ENCODE measurements at places on chromosomes 2 and 18.

- DNase-seq: no peak
Measured at GRCh38 chr2:144501118-144501517, 18.8 kb downstream of the ZEB2 start.

GRCh38 chr18:48595703-48596218, 56.9 kb downstream of the CTIF start:
- DNase-seq: no peak

- DNase-seq: no peak
Measured at GRCh38 chr2:207394812-207395534, 134.8 kb upstream of the CREB1 start.

DNA sequence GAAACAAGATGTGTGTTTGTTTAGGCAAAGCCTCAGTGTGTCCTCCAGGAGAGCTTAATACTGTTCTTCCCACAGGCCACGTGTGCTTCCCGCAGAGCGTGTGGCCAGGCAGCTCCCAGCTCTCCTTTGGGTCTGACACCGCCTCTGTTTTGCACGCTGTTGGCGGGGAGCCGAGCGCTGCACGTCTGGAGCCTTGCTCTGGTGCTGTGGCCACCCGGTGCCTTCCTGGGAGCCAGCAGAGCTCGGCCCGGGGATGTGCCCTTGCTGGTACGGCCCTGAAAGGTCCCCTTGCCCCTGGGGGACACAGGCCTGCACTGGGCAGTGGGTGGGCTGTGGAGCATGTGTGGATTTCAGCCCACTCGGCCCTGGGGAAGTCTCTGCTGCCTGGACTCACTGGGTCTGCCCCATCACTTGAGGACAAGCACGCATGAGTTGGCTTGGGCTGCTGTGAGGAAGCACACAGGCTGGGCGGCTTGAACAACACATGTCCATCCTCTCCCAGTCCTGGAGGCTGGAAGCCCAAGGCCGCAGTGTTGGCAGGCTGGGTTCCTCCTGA, 160.7 kb upstream of the HDAC4 start:
- no peak for DNase-seq

- DNase-seq: no peak
Measured at GRCh38 chr18:55206927-55207326, 247.7 kb upstream of the CCDC68 start.

- DNase-seq: peak; percentile 61
Measured at GRCh38 chr2:10434886-10435819, 13.0 kb downstream of the ODC1 start.

- DNase-seq: no peak
Measured at GRCh38 chr2:215635071-215635787, 199.4 kb upstream of the FN1 start.
